Stimulated activated CD8-positive, alpha-beta memory T cell treated with anti-CD3 and anti-CD28 coated beads, Interleukin-4, amount 100 ng/mL, for 1 hour (primary cell): ENCODE measurements at places on chromosomes 1 and 21.

GRCh38 chr1:85135392-85135798 is 65.4 kb downstream of the SYDE2 start:
- DNase-seq: no peak

GRCh38 chr1:212520746-212521145 is 87.8 kb upstream of the ATF3 start:
- no peak for DNase-seq

- no peak for DNase-seq
Observed at GRCh38 chr1:220990427-220991339, 111.4 kb downstream of the HLX start.

GRCh38 chr1:20059847-20060246 is 10.1 kb upstream of the PLA2G5 start:
- no peak for DNase-seq

GRCh38 chr21:31666445-31667010 is 7.0 kb downstream of the SOD1 start:
- no peak for DNase-seq

DNA sequence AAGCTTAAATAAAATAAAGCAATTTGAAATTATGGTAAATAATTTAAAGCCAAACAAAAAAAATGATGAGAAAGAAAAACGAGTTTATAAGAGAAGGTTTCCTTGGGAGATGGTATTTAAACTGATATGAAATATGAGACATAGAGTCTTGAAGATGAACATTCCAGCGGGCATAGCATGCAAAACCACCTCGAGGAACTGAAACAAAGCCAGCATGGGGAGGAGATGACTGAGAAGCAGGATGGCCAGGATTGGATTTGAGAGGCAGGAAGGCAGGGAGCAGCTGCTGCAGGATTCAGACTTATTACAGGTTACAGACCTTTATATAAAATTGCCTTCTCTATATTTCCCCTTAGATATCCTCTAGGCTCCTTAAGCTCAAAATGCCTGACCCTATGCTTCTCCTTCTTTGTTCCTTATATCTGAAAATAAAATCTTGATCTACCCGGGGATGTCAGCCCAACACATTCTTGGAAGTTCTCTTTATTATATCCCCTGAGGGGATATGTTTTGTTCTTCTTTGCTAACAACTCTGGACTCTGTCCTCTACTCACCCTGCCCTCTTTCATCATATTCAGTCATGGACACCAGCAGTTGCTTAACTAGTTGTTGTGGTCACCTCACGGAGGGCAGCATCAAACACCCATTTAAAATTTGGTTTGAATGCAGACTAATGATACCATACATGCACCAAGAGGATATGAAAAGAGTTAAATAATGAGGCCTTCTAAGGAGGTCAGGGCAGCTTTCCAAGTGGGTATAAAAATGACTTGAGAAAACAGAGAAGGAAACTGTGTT is 719.1 kb upstream of the B3GALT2 start:
- DNase-seq: no peak

DNA sequence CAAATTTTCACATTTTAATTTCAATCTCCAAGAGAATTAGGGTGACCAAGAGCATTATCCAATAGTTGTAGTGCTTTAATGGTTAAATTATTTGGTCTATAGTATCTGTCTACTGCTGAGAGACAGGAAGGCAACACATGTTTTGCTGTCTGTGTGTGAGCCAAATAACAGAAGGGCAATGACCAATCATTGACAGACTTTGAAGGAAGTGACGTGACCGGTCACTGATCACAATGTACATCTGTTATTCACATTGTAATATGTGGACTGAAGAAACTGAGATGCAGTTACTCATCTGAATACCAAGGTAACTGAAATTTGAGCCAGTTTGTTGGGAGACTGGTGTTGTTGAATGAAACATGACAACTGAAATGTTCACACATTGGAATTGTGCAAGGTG is 196.7 kb downstream of the LRRC40 start:
- DNase-seq: no peak
